ENCODE measurements at places on chromosomes 1 and 21. TPM values are rescaled to one million over a fixed set of nuclear protein-coding genes. Genes with fewer than 3 reads are reported as not detected.

TMPRSS3 gene
- total RNA-seq: 0.17 TPM

IL6R gene
- total RNA-seq: 4.9 TPM

PTGFR gene
- total RNA-seq: 0.12 TPM

ABCA4 gene
- total RNA-seq: not detected

S100A11 gene
- total RNA-seq: 977 TPM

OVAAL gene
- not detected for total RNA-seq

NR5A2 gene
- 0.10 TPM for total RNA-seq

MSH4 gene
- 0.10 TPM for total RNA-seq

ZMYM4 gene
- 24.9 TPM for total RNA-seq

PBX1 gene
- 78.0 TPM for total RNA-seq

OR2M3 gene
- total RNA-seq: not detected

RXFP4 gene
- not detected for total RNA-seq

TMCO2 gene
- total RNA-seq: not detected

ZP4 gene
- total RNA-seq: not detected

PTBP2 gene
- 13.0 TPM for total RNA-seq

FCGR1A gene
- not detected for total RNA-seq

ADAMTSL4 gene
- 5.8 TPM for total RNA-seq

STXBP3 gene
- total RNA-seq: 52.1 TPM

SNX7 gene
- 19.0 TPM for total RNA-seq

TMEM52 gene
- total RNA-seq: 2.8 TPM

CFHR1 gene
- 1.3 TPM for total RNA-seq

TCHH gene
- 0.03 TPM for total RNA-seq

MRPS14 gene
- 45.5 TPM for total RNA-seq

TRAPPC3 gene
- 54.7 TPM for total RNA-seq

UTS2 gene
- total RNA-seq: not detected

CHI3L1 gene
- not detected for total RNA-seq

NTNG1 gene
- total RNA-seq: 0.27 TPM

TMEM51 gene
- total RNA-seq: 6.4 TPM

GUCA2A gene
- total RNA-seq: not detected

LMX1A gene
- total RNA-seq: not detected

RGS13 gene
- total RNA-seq: not detected

HCRTR1 gene
- not detected for total RNA-seq

MAN1C1 gene
- not detected for total RNA-seq

A3GALT2 gene
- not detected for total RNA-seq

PPM1J gene
- 0.69 TPM for total RNA-seq

ADAMTS5 gene
- not detected for total RNA-seq

C1orf53 gene
- total RNA-seq: 8.9 TPM

RGS4 gene
- total RNA-seq: not detected

PLA2G2A gene
- not detected for total RNA-seq

CYP4B1 gene
- not detected for total RNA-seq

PLPP3 gene
- 11.1 TPM for total RNA-seq

SH2D1B gene
- total RNA-seq: not detected

SELL gene
- total RNA-seq: not detected

SLFNL1 gene
- not detected for total RNA-seq

SMPDL3B gene
- total RNA-seq: 0.94 TPM

BEST4 gene
- total RNA-seq: not detected

All from NCI-H460 (cell line).